Upper lobe of right lung (tissue), 1 donor: ENCODE measurements at places on chromosomes 1 and 21. TPM values are rescaled to one million over a fixed set of nuclear protein-coding genes. Genes with fewer than 3 reads are reported as not detected.

DNA sequence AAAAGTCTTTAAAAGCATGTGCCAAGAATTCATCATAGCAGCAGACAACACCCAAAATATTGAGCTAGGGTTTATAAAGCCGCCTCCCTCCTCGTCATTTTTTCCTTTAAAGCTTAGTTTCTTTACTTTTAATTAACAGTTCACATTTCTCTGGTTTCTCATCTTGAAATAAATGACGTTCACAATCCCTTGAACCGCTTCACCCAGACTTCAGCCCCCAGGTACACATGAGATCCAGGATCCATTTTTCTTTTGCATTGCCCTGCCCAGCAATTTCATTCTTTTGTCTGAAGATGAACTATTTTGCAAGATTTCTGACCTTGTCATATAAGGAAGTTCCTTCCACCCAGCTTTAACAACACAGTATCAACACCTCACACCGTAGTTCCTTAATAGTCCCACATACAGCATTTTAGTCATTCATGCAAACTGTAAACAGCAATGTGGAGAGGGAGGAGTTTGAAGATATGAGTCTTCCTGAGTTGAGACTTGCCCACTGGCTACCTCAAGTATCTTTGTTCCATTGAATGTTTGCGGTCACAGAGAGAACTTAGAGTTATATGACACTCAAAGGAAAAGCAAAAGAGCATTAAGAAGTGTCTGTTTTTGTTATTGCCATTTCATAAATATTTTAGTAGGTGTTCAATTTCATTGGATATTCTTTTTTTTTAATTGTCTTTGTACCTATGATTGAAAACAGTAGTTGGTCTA lies 35.3 kb upstream of the CACYBP start:
- H3K4me3 ChIP-seq: peak overlapping the region; percentile 9
- H3K27ac ChIP-seq: peak overlapping the region; percentile 84
- H3K36me3 ChIP-seq: no peaks in the 10 kb centered on the region
- no peaks in the 10 kb centered on the region for H3K27me3 ChIP-seq
- DNase-seq: no peak

DNA sequence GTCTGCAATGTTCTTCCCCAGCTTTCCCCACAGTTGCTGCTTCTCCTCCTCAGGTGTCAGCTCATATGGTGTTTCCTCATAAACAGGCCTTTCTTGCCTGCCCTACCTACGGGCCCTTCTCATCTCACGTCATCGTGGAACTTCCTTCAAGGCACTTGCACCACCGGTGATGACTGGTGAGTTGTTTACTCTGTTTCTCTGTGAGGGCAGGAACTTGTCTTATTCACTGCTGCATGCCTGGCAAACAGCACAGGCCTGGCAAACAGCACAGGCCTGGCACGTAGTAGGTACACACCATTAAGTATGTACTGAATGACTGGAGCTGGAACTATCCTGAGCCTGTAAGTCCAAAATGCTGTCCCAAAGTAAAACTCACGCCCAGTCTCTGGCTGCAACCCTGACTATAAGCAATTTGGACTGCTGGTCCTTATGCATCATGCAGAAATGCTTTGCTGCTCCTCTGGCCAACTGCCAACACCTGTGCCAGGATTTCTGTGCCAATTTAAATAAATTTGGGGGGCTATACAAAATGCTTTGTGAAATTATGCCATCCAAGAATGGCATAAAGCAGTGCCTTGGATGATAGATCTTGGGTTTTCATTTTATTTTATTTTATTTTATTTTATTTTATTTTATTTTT lies 25.7 kb downstream of the STK40 start:
- no peak overlapping the region for H3K27ac ChIP-seq
- peaks cover 58% of the 10 kb centered on the region for H3K36me3 ChIP-seq
- peaks cover 3% of the 10 kb centered on the region for H3K4me1 ChIP-seq
- H3K4me3 ChIP-seq: no peak overlapping the region
- no peaks in the 10 kb centered on the region for H3K27me3 ChIP-seq
- no peak for DNase-seq

GRCh38 chr1:24925963-24926362 lies 4.1 kb downstream of the RUNX3 start:
- H3K4me3 ChIP-seq: no peak overlapping the region
- no peak overlapping the region for H3K27ac ChIP-seq
- peaks cover 50% of the 10 kb centered on the region for H3K27me3 ChIP-seq
- no peak for DNase-seq

- no peaks in the 10 kb centered on the region for H3K36me3 ChIP-seq
- H3K4me1 ChIP-seq: peaks cover 10% of the 10 kb centered on the region
- DNase-seq: no peak
- H3K27me3 ChIP-seq: no peaks in the 10 kb centered on the region
- no peak overlapping the region for H3K4me3 ChIP-seq
Observed at GRCh38 chr1:25065321-25065721, 135.2 kb upstream of the RUNX3 start.

Gene ZNF362
- 31.8 TPM for total RNA-seq

Gene SELENOF
- total RNA-seq: 197 TPM

Gene BGLAP
- 2.4 TPM for total RNA-seq

Gene HTR6
- not detected for total RNA-seq

- H3K4me1 ChIP-seq: peaks cover 7% of the 10 kb centered on the region
- DNase-seq: no peak
- H3K36me3 ChIP-seq: no peaks in the 10 kb centered on the region
- no peak overlapping the region for H3K4me3 ChIP-seq
- no peaks in the 10 kb centered on the region for H3K27me3 ChIP-seq
- H3K27ac ChIP-seq: no peak overlapping the region
Observed at GRCh38 chr1:117760069-117760468, 154.2 kb downstream of the TENT5C start.
